ENCODE measurements at places on chromosomes 7 and 10. TPM values are rescaled to one million over a fixed set of nuclear protein-coding genes. Genes with fewer than 3 reads are reported as not detected.

Gene PLXNA4
- 1.2 TPM for total RNA-seq

Gene AKR1D1
- not detected for total RNA-seq

Gene PRTFDC1
- total RNA-seq: 10.2 TPM

Gene HOXA11
- total RNA-seq: 26.6 TPM

Gene SOSTDC1
- total RNA-seq: 0.22 TPM

DNA sequence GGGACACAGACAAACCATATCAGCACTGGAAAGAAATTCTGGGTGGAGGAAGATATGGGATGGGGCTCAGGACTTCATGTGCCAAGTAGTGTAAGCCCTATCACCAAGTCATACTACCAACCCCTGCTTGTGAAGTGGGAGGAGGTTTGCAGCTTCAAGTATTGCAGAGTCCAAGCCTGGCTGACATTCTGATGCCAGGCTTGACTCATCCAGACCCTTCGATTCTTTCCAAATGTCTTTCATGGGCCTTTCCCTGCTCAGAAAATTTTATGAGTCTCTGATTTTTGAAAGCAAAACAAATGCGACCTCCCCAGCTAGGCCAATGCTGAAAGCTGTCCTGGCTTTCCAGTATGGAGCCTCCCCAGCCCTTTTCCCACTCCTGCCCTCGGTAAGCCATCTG, 45.1 kb upstream of the SMNDC1 start:
- DNase-seq: no peak
- no peak overlapping the region for H3K27ac ChIP-seq
- no peak overlapping the region for H3K4me3 ChIP-seq

DNA sequence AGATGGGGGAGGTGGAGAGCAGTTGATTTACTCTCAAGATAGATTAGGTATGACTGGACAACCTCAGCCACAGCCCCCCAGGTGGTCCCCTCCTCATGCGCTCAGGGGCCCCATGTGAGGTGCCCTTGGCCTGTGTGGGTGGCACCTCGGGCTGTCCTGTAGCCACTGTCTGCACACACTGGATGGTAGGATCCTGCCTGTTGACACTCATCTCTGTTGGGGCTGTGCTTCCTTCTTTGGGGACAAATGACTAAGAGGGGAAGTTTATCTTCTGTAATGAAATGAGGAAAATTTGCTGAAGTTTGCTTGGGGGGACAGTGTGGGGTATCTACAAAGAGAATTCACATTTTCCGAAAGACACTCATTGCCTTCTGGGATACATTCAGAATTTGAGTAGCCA, 53.6 kb upstream of the ANTXRL start:
- no peak for DNase-seq
- H3K4me3 ChIP-seq: no peak overlapping the region

GRCh38 chr7:146115851-146116520, 615 bp upstream of the CNTNAP2 start:
- H3K4me1 ChIP-seq: no peaks in the 10 kb centered on the region
- no peak overlapping the region for H3K27ac ChIP-seq
- H3K27me3 ChIP-seq: peaks cover 19% of the 10 kb centered on the region
- H3K36me3 ChIP-seq: no peaks in the 10 kb centered on the region

GRCh38 chr7:17090751-17091150, 207.7 kb upstream of the AHR start:
- DNase-seq: peak; percentile 85
- H3K27me3 ChIP-seq: no peaks in the 10 kb centered on the region
- no peak overlapping the region for H3K4me3 ChIP-seq

GRCh38 chr7:42183547-42183946, 53.5 kb downstream of the GLI3 start:
- H3K4me3 ChIP-seq: no peak overlapping the region
- no peaks in the 10 kb centered on the region for H3K36me3 ChIP-seq
- H3K4me1 ChIP-seq: peaks cover 17% of the 10 kb centered on the region
- no peaks in the 10 kb centered on the region for H3K27me3 ChIP-seq

DNA sequence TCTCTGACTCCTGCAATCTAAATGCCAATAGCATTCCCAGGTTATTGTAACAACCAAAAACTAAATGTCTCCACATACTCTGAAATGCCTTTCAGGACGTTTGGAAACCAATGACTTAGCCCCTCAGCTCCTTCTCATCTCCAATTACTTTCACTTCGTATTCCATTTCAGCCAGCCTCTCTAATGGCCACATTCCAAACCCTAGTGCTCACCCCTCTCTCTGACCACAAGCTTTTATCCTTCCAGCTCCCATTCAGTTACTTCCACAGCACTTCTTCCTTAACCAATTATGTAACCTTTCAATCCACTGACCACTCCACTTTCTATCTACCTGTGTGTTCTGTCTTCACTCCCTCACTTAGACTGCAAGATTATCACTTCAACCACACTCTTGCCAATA, 4.3 kb downstream of the NOC3L start:
- H3K27me3 ChIP-seq: no peaks in the 10 kb centered on the region
- peaks cover 40% of the 10 kb centered on the region for H3K36me3 ChIP-seq
- peak; percentile 75 for DNase-seq
- H3K27ac ChIP-seq: no peak overlapping the region

- H3K4me1 ChIP-seq: peaks cover 14% of the 10 kb centered on the region
- no peaks in the 10 kb centered on the region for H3K27me3 ChIP-seq
- no peak overlapping the region for H3K4me3 ChIP-seq
- no peaks in the 10 kb centered on the region for H3K36me3 ChIP-seq
Observed at GRCh38 chr10:926075-926698, 5.3 kb downstream of the LARP4B start.

- H3K27me3 ChIP-seq: no peaks in the 10 kb centered on the region
- no peaks in the 10 kb centered on the region for H3K36me3 ChIP-seq
- no peak overlapping the region for H3K4me3 ChIP-seq
- peak; percentile 40 for DNase-seq
Observed at GRCh38 chr7:44195889-44196288, 4.9 kb upstream of the YKT6 start.

- no peaks in the 10 kb centered on the region for H3K36me3 ChIP-seq
- no peaks in the 10 kb centered on the region for H3K4me1 ChIP-seq
- H3K27ac ChIP-seq: no peak overlapping the region
- H3K4me3 ChIP-seq: no peak overlapping the region
Observed at GRCh38 chr7:100745184-100745583, 11.8 kb downstream of the ZAN start.

- no peak overlapping the region for H3K4me3 ChIP-seq
- no peak overlapping the region for H3K27ac ChIP-seq
- H3K4me1 ChIP-seq: peaks cover 12% of the 10 kb centered on the region
- no peaks in the 10 kb centered on the region for H3K27me3 ChIP-seq
- H3K36me3 ChIP-seq: no peaks in the 10 kb centered on the region
Observed at GRCh38 chr10:93749218-93749799, 8.4 kb upstream of the LGI1 start.

GRCh38 chr7:94888551-94888950, 18.8 kb upstream of the PPP1R9A start:
- no peaks in the 10 kb centered on the region for H3K27me3 ChIP-seq
- no peak overlapping the region for H3K4me3 ChIP-seq
- no peak overlapping the region for H3K27ac ChIP-seq
- peak; percentile 29 for DNase-seq
- H3K4me1 ChIP-seq: no peaks in the 10 kb centered on the region

DNA sequence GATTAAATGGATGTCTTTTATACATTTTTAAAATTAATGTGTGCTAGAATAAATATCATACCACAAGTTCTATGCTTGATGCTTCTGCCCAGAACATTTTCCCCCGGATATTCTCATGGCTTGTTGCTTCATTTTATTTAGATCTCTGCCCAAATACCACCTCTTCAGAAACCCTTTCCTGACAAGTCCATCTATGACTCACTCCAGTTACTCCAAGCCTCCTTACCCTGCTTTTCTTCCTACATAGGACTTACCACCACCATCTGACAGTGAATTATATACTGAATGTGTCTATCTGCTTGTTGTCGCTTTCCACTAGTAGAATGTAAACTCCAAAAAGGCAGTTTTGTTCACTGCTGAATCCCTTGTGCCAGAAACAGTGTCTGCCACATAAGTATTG, 19.1 kb upstream of the ERVW-1 start:
- DNase-seq: no peak
- no peak overlapping the region for H3K4me3 ChIP-seq
- H3K27me3 ChIP-seq: no peaks in the 10 kb centered on the region

GRCh38 chr10:8389630-8390029, 335.1 kb downstream of the GATA3 start:
- peak overlapping the region; percentile 100 for H3K27ac ChIP-seq
- H3K36me3 ChIP-seq: no peaks in the 10 kb centered on the region
- peak; percentile 87 for DNase-seq
- H3K4me1 ChIP-seq: peaks cover 37% of the 10 kb centered on the region

- DNase-seq: no peak
- H3K27ac ChIP-seq: no peak overlapping the region
- H3K27me3 ChIP-seq: no peaks in the 10 kb centered on the region
- no peak overlapping the region for H3K4me3 ChIP-seq
Observed at GRCh38 chr10:82409671-82410070, 534.7 kb downstream of the NRG3 start.

DNA sequence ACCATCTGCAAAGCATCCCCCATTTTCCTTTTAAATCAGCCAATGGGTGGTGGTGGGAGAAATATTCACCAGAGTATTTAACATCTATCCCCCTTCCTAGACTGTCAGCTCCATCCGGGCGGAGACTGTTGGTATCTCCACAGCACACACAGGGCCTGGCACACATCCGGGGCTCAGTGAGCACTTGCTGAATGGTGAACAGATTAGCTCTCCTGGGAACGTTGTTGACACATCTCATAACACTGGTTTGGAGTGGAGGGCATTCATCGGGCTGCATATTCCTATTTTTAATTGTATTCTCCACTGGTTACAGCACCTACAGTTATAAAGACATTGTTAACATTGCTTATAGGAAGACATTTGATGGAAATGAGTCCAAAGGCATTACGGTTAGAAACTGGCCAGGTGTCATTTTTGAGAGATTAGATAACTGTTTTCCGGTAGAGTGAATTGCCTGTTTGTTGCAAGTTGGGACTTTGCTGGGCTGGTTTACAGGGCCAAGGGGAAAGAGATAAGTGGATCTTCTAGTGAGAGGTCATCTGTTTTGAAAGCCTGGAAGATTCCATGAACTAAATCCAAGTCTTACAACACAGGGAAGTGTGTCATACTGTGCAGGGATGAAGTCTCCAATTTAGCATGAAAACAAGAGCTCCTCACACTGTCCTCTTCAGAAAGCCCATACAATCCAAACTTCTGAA, 101.8 kb downstream of the EGFR start:
- no peak overlapping the region for H3K4me3 ChIP-seq
- no peaks in the 10 kb centered on the region for H3K27me3 ChIP-seq
- peaks cover 25% of the 10 kb centered on the region for H3K4me1 ChIP-seq

GRCh38 chr7:135467207-135467711, 42.6 kb downstream of the CNOT4 start:
- H3K36me3 ChIP-seq: no peaks in the 10 kb centered on the region
- no peak overlapping the region for H3K27ac ChIP-seq
- H3K4me1 ChIP-seq: 0 out of 2 replicates have a peak, but pooled peaks cover 4% of the 10 kb centered on the region
- peak; percentile 53 for DNase-seq
- no peak overlapping the region for H3K4me3 ChIP-seq
- H3K27me3 ChIP-seq: no peaks in the 10 kb centered on the region

DNA sequence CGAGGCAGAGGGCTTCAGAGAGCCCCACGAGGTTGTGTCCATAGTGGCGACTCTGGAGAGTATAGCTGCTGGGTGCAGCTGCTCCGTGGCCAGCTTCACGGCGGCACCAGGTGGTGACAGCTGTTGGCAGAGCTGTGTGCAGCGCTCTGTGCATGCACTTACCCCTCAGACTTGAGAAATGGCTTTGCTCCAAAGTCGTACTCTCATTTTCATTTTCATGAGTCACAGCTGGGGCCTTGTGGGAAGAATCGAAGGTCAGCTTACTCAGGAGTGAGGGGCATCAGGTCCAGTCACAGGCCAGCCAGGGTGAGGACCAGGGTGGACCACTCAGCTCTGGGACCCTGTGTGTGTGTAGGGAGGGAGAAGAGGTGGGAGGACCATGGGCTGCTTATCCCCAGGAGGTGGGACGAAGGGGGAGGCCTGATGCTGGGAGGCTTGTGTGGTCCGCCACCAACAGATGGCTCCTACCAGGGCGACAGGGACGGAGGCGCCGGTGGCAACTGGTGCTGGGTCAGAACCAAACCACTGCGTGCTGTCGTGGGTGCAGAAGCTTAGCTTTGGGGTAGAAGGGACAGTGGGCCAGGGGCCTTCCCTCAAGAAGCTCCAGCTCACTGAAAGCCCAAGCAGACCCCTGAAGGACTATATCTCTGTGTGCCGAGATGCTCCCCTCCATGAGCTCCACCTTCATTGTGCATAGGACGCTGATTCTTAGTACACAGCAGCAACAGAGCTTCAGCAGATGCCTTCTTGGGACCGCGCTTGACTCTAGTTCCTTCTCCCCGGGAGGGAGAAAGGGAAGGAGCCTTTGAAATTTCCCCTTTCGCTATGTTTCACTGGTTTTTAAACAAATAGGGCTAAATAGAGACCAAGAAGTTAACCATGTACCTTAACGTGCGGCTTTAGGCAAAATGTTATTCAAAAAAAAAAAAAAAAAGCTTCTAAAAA, 225.0 kb downstream of the CELF2 start:
- no peak overlapping the region for H3K27ac ChIP-seq
- H3K4me3 ChIP-seq: no peak overlapping the region
- H3K36me3 ChIP-seq: no peaks in the 10 kb centered on the region
- no peak for DNase-seq

GRCh38 chr7:111900283-111900682, 305.9 kb downstream of the DOCK4 start:
- H3K27me3 ChIP-seq: no peaks in the 10 kb centered on the region
- no peak overlapping the region for H3K27ac ChIP-seq
- no peak overlapping the region for H3K4me3 ChIP-seq
- H3K4me1 ChIP-seq: peaks cover 6% of the 10 kb centered on the region

DNA sequence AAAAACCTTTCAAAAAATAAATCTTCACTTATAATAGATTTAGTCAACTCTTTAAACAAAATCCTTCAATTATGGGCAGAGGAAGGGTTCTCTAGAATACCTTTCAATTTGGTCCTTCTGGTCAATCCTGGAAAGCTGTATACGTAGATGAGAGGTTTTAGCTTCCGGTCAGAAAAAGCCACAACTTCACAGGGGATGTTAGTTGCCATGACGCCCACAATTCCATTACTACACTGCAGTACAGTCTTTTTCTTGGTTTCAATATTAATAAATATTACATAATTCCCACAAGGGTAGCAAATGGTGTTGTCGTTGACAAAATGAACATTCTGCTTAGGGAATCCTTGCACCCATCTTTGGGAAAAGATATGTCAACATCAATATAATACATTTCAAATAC, 1.7 kb downstream of the CFAP43 start:
- no peak for DNase-seq
- no peaks in the 10 kb centered on the region for H3K4me1 ChIP-seq
- no peak overlapping the region for H3K27ac ChIP-seq
- no peak overlapping the region for H3K4me3 ChIP-seq
- no peaks in the 10 kb centered on the region for H3K36me3 ChIP-seq

GRCh38 chr7:108136191-108136688, 6.1 kb upstream of the LAMB4 start:
- H3K36me3 ChIP-seq: no peaks in the 10 kb centered on the region
- no peak overlapping the region for H3K27ac ChIP-seq
- no peak overlapping the region for H3K4me3 ChIP-seq
- no peaks in the 10 kb centered on the region for H3K4me1 ChIP-seq

DNA sequence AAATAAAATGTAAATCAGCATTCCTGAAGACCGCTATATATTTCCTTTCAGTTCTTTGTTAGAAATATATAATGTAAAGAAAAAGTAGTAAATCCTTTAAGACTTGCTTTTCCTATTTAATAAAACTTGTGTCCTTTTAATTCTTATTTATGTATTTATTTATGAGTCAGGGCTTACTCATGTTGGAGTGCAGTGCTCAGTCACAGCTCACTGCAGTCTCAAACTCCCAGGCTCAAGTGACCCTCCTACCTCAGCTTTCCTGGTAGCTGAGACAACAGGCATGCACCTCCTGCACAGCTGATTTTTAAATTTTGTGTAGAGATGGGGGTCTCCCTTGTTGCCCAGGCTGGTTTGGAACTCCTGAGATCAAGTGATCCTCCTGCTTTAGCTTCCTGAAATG, 724.5 kb downstream of the ANKRD7 start:
- H3K4me3 ChIP-seq: no peak overlapping the region
- H3K27me3 ChIP-seq: no peaks in the 10 kb centered on the region
- no peak overlapping the region for H3K27ac ChIP-seq
- H3K4me1 ChIP-seq: no peaks in the 10 kb centered on the region
